ENCODE measurements at places on chromosomes 5 and 9. TPM values are rescaled to one million over a fixed set of nuclear protein-coding genes. Genes with fewer than 3 reads are reported as not detected.
A peak's percentile ranks its signal among the peaks of the same experiment; 100 is the strongest.

DNA sequence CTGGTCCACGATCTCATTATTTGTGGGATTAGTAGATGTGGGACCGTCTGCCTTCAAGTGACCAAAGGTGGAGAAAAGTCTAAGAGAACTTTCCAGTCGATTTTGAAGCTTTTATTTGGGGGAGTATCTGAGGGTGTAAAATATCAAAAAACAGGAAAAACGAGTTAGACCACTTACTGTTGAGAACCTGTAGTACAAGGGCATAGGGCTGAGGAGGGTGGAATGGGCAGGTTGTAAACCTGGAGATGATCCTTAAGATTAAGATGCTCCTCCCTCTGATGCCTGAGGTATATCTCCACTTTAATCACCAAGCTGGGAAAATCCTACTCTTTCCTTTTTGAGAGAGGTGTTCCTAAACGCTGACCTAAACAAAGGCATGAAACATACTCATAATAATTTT lies 32.0 kb upstream of the GTF2H2C start:
- no peak for DNase-seq

DNA sequence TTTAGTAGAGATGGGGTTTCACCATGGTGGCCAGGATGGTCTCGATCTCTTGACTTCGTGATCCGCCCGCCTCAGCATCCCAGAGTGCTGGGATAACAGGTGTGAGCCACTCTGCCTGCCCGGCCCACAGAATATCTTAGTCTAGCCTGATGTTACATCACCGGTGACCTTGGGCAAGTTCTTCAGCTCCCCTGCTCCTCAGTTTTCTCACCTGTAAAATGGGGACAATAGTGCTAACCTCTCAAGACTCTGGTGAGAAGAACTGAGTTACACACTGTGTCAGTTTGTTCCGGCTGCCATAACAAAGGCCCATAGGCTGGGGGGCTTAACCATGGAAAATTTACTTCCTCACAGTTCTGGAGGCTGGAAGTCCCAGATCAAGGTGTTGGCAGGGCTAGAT lies 12.5 kb upstream of the HABP4 start:
- DNase-seq, result no peak

Gene DAB2
- 77.2 TPM for total RNA-seq

- DNase-seq, result no peak
Observed at GRCh38 chr5:81080809-81081460, 120.8 kb downstream of the RASGRF2 start.

Gene IGFBPL1
- not detected for total RNA-seq

Gene LRRC70
- total RNA-seq, result 5.9 TPM

DNA sequence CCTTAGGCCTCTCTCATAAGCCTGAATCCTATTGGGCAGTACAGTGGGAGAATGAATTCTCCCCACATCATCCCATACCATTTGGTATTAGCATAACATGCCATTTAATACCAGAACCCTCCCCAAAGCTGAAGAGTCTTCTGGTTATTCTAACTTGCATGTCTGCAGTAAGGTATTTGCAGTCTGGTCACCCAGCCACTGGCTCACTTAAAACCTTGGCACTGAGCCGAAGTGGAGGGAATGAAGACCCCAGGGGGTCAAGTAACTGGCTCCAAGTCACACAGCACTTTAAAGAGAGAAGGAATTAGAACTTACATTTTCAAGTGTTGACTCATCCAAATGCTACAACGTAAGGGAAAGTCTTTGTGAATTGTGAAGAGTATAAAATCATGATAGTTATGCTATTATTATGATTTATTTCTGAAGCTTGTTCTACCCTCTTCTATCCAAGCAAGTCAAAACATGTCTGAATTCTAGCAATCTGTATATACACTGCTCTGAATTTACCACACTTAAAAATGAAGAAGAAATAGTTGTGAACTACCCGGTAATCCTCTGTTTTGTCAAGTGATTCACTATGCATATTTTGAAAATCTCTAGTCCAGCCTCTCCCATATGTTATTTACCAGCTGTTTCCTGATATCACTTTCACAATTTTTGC lies 28.5 kb downstream of the GLRA1 start:
- no peak for DNase-seq

- peak; percentile 14 for DNase-seq
Observed at GRCh38 chr5:929596-929995, 36.9 kb downstream of the TRIP13 start.

GRCh38 chr5:84017523-84018172 lies 297.0 kb upstream of the HAPLN1 start:
- DNase-seq, result no peak

DNA sequence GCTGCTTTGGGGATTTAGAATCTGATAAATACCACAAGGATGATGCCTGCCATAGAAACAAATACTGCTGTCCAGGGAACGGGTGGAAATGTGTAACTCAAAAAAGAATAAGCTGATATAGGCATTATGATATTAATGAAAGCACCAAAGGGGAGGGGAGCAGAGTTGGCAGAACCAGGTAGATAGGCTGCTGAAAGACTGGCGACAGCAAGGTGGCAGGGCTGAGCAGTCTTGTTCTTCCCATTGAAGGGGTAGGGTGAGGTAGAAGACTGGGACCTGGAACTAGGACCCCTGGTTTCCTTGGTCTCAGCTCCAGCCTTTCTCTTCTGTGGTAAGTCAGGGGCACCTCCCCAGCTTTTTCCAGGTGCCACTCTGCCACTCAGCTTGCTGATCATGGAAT lies 31.4 kb upstream of the TMOD1 start:
- DNase-seq, result no peak

- DNase-seq, result no peak
Observed at GRCh38 chr9:94624629-94625028, 14.7 kb downstream of the FBP1 start.

Gene ZNG1F
- 27.5 TPM for total RNA-seq

- no peak for DNase-seq
Observed at GRCh38 chr9:99748266-99748665, 73.4 kb upstream of the NR4A3 start.

DNA sequence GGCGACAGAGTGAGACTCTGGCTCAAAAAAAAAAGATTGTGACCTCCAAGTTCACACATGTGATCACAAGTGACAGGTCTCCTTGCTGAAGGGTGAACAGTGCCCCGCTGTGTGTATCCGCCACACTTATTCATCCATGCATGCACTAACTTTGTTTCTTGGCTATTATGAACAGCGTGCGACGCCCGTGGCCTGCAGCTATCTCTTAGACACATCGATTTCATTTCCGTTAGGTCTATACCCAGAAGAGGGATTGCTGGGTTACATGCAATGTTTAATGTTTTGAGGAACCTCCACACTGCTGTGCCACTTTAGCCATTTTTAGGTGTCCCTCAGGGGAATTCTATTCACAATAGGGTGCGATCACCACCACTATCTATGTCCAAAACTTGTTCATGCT lies 12.1 kb upstream of the EGFL7 start:
- DNase-seq, result no peak

DNA sequence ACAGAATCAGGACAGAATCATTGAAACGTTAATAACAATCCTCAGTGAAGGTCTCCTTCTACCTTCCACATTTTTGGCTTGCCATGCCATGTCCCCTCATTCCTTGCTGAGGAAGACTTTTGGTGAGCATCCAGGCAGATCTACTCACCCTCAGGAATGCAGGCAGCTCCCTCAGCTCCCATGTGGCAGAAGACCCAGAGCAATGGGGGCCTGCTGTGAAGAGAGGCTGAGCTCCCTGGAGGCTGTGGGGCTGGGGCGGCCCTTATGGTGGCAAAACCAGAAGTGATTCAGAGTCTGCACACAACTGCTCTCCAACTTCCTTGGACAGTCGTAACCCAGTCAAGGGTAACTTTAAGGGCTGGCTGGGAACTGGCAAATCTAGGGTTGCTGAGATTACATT lies 247.2 kb upstream of the EFNA5 start:
- no peak for DNase-seq

DNA sequence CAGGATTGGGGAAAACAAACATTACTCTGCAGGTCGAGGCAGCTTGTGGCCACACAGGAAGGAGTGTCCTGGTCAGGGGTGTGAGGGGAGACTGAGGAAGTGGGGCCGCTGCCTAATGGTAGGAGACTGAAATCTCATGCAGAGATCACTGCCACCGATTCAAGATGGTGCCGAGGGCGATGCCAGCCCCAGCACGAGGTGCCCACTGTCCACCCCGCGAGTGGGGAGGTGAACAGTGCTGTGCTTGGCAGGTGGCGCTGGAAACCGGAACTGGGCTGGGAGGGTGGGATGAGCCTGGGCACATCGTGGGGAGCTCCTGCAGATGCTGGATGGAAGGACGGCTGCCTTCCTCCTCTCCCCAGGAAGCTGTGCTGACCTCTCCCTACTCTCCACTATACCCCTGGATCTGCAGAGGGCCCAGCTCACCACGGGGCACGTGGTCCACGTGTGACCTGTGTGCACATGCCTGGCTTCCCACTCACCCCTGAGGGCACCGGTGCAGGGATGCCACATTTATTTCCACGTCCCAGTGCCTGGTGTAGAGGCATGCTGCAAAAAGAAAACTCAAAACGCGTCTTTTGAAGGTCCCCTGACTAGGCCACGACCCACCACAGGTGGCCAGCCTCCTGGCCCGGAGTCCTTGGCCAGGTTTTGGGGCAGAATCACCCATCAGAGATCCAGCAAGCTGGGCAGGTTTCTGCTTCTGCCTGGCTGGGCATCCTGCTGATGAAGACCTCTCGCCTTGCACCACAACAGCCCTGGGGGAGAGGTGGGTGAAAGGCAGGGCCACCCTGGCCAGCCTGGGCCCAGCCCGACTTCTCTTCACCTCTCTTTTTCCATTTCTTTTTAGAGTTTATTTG lies 71.7 kb upstream of the FCN1 start:
- no peak for DNase-seq

GRCh38 chr5:102049517-102049916 lies 246.6 kb downstream of the SLCO4C1 start:
- DNase-seq, result no peak

DNA sequence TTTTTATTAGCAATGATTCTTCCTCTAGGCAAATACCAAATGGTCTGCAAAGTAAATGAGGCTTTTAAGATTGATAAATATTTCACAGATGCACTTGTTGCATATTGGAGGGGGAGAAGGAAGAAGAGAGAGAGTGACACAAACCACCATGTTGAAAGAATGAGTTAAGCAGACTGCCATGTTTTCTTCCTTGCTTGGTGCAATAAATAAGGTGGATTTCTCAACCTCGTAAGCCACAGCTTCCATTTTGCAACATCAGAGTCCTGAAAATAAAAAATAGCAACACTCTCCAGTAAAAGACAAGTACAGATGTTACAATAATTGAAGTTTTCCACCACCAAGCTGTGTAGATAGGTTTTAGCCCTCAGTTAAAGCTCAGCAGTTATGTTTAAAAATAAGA lies 202.9 kb downstream of the SGCD start:
- no peak for DNase-seq

DNA sequence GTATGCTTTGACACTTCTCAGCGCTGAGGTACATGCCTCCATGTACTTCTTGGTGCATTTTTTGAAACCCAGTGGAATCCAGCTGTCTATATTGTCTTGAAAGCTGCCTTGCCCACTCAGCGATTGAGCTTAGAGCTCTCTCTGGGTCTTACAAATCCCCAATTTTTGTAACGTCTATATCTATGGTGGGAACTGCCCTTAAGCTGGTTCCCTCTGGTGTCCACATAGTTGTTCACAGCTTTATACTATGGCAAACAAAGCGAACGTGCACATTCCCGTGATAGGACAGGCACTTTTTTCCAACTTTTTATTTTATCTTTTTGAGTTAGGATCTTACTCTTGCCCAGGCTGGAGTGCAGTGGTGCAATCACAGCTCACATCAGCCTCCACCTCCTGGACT lies 20.9 kb downstream of the CDHR2 start:
- DNase-seq, result no peak

Gene MGAT1
- 151 TPM for total RNA-seq

- DNase-seq, result no peak
Observed at GRCh38 chr9:101139082-101139481, 110.6 kb downstream of the PLPPR1 start.

Gene PDE6A
- not detected for total RNA-seq

Gene MLANA
- total RNA-seq, result not detected

Gene F2R
- 4.7 TPM for total RNA-seq

Gene FRMD3
- 16.8 TPM for total RNA-seq

DNA sequence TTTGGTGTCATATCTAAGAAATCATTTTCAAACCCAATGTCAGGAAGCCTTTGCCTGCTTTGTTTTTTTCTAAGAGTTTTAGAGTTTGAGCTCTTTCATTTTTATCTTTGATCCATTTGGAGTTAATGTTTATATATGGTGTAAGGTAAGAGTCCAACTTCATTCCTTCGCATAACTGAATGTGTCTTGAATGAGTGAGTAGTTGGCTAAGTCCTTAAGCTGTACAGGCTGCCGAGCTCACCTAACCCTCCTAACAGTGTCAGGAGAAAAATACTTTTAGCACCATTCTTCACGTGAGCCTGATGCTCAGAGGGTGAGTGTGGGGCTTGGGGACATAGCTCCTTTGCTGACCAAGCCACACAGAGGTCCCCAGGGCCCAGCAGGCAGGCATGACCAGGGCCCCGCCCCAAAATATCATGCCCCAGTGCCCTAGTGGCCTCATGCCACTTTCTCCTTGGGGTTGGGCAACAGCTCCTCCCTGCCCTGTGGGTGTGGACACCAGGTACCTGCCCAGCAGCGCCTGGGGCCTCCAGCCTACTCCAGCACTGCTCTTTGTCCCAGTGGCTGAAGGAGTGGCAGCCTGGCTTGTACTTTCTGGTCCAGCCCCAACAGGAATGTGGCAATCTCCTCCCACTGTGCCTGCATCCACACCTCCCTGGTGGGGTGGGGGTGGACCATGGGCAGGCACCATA lies 17.2 kb downstream of the PPARGC1B start:
- DNase-seq, result peak; percentile 91

Gene SLC45A2
- total RNA-seq, result not detected

- no peak for DNase-seq
Observed at GRCh38 chr5:172166030-172166826, 21.8 kb downstream of the STK10 start.

Gene CARTPT
- not detected for total RNA-seq

All from ureter (tissue), 1 donor.